ENCODE measurements at places on chromosomes 6 and 20.

DNA sequence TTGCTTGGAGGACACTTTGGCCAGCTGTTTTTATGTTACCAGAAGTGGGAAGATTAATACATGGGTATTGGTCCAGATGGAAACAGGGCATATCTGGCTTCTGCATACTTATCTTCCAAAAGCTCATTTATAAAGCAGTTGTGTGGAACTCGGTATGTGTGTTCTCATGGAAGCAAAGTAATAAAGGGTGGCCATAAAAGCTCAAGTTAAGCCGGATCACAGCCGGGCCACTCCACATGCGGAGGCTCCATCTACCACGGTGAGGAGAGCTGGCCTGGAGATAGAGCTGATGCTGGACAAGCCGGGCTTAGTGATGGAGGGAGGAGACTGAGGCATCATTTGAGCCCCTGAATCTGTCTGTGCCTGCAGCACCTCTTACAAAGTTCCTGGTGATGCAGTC, 38.6 kb upstream of the KIF16B start:
- no peak for DNase-seq

DNA sequence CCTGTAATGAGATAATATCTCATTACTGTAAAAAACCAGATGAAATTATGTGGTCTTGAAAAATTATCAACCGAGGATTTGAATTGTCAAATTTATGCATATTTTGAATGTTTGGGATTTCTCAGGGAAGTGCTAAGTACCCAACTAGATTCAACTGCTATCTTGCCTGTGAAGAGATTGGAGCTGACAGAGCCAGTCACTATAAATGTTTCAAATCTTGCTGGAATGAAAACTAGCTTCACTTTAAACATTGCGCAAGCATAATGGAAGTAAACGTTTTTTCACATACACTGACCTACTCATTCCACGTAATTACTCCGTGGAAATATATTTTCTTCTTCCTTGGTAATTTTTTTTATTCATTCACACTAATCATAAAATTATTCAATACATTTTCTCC, 46.7 kb downstream of the TMEM170B start:
- DNase-seq = no peak

- no peak for DNase-seq
These were observed 30.5 kb downstream of the SPDEF start for GRCh38 chr6:34525431-34526175.

DNA sequence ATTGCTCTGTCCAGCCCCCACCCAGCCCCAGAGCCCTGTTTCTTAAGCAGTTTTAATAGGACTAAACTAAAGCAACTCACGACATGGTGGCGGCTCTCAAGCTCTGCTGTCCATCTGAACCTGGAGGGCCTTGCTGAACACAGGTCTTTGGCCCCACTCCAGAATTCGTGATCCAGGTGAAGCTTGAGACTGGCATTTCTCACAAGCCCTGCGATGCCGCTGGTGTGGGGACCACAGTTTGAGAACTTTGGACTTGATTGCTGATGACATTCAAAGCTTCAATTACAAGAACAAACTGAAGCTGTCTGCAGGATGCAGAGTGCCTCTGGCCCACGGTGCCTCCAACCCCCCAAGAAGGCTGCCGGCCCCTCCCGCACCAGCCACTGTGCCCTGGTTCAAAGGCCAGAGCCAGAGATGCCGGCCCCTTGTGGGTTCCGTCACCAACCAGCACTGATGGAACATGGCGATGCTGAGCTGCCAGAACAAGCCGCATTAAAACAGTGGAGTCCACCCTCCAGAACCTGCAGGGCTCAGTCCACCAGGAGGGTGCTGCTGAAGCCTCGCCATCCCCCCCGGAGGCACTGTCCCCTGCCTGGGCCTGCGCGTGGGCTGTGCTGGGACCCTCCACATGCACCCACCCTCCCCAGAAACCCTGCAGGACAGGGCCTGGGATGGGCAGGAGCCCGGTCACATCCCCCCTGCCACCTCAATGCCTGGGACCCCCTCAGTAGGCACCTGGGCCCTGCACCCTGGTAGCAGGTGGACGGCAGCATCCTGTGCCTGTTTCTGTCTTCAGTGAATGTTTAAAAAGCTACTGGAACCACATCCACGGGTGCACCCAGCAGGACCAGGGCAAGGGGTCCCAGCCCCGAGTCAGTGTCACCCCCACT, 101.1 kb downstream of the PSMB1 start:
- DNase-seq = no peak

Data from myocyte (in vitro differentiated cells).